NCI-H2171 treated with DMSO at 0.1 percent for 48 hours (cell line): ENCODE measurements at places on chromosomes 7 and 10.

- no peak for DNase-seq
These were observed 553 bp upstream of the ADD3 start for GRCh38 chr10:110007161-110007700.

DNA sequence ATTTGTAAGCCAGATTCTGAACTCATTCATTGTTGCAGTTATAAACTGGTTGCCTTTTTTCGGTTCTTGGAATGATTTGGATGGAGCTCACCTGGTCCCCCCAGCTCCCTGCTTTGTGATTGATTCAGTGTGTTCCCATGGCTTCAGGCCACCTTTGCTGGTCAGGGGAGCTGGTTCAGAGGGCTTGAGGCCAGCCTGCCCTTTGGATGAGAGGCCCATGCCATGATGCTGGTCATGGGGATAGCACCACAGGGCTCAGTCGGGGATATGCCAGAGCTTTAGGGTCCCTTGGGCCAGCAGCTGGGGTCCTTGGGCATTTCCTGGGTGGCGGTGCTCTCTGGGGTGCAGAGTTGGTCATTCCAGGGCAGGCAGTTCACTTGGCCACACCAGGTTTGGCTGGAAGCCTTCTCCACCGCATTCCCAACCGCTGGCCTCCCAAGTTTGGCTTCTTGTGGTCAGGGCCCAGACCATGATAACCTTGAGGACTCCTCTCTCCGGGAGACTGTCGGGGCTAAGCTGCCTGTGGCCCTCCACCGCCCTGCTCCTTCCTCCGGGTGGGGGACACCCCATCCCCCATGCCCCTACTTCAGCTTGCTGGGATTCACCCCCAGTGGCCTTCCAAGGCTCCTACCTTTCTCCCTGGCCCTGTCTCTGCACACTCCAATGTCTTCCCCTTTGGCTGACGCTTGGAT is 65.1 kb downstream of the MGMT start:
- DNase-seq = no peak

- peak; percentile 32 for DNase-seq
These were observed at the start of gene ADRA2A for GRCh38 chr10:111076682-111077478. Gene ADRA2A (plus strand): TSS chr10:111077029. CDS start chr10:111077997, 968 bp downstream.

DNA sequence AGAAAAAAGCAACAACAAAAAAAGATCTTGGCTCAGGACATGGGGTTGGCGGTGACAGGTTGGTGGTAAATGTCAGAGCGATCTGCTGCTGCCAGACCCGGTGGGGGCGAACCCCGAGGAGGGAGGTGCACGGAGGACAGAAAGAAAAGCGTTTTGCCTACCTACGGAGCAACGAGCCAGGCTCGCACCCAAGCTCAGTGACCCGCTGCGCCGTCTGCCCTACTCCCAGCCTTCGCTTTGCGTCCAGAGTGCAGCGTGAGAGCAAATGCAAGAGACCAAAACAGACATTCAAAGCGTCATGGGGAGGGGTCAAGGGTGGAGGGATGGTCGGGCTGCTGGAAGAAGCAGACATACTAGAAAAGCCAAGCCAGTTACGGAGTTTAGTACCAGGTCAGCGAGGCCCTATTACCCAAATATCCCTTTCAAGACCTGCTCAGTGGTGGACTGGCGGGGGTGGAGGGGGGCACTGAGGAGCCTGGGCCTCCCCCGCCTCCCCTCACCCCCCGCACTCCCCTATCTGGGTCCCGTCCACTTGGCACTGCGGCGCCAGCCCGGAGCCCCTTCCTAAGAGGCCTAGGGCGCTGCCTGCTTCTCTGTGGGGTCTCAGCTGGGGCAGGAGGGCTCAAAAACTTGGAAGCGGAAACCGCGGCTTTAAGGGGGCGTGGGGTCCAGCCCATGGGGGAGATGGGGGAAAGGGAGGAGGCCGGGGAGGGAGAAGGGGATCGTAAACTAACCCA is 66.9 kb downstream of the SLC29A4 start:
- DNase-seq = no peak

DNA sequence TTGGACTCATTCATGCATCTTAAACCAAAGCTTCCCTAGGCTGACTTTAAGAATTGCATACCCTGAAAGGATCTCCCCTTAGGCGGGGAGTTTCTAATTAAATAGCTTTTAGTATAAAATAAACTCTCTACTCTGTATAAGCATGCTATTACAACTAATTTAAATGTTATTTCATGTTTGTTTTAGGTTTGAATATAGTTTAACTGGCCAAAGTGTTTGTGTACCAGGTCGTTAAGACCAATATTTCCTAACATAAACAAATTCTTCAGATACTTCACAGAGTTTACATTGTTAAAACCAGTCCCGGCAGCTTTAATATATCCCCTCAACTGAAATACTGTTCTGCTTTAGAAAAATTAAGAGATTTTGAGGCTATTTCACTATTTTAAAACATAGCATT is 2.3 kb downstream of the GLI3 start:
- no peak for DNase-seq

- DNase-seq = no peak
These were observed 1.5 kb upstream of the FERD3L start for GRCh38 chr7:19146699-19147098.

- DNase-seq = no peak
These were observed 79.7 kb upstream of the KCNMA1 start for GRCh38 chr10:77717336-77717735.

DNA sequence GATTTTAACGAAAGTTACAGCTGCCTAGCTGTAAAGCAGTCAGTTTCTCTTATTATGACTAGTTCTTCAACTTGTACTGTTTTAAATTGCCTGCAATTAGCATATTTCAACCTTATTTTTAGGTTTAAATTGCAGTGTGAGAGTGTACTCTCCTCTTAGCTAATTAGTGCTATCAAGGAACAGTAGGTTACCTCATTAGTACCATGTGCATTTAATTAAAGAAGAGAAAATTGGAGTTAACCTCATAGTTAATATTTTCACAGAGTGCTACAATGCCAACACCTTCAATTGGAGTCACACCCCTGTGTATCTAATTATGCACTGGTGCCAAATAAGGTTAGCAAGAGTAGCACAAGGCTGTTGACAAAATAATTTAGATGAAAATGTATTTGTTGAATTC is 154.6 kb downstream of the FOXP2 start:
- DNase-seq = no peak

GRCh38 chr7:105924945-105925344 is 38.1 kb upstream of the CDHR3 start:
- DNase-seq = no peak

DNA sequence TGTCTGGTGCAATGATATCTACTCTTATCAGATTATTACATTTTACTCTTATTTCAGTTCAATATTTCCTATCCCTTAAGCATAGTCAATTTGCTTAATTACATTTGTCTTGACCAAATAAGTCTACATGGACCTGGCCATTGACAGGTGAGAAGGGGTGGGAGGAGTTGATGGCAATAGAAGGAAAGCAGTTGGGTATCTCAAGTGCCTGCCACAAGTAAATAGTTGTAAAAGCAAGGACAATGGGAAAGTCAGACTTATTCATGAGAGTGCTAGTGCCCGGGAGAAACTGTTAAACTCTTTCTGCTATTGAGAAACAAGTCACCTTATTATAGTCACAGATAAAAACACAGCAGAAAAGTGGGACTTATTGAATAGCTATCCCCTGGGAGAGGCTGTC is 32.4 kb upstream of the HGF start:
- DNase-seq = peak; percentile 6

- peak; percentile 94 for DNase-seq
These were observed at the start of gene MBLAC1 for GRCh38 chr7:100126931-100127865. Gene MBLAC1 (plus strand): TSS chr7:100126967. CDS start chr7:100127396, 429 bp downstream.

GRCh38 chr10:73908853-73909539 is 1.9 kb upstream of the PLAU start:
- DNase-seq = no peak

DNA sequence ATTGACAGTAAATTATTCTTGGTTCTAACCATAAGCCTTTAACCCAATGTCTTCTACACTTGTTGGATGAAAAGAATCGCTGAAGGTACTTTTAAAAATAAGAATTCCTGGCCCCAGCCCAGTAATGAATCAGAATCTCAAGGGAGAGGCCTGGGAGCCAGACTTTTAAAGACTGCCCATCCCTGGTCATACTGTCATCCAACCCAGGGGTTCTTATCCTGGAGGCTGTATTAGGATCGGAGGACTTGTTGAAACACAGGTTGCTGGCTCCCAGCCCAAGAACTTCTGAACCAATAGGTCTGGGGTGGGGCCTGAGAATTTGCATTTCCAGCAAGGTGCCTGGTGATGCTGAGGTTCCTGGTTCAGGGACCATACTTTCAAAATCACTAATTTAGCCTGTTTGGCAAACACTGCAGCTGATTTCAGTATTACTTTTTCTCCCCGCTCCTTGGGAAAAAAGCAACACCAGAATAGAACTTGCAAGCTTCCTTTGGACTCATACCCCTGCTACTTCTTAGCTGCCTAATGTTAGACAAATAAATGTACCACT is 79.5 kb upstream of the FAM133B start:
- no peak for DNase-seq

DNA sequence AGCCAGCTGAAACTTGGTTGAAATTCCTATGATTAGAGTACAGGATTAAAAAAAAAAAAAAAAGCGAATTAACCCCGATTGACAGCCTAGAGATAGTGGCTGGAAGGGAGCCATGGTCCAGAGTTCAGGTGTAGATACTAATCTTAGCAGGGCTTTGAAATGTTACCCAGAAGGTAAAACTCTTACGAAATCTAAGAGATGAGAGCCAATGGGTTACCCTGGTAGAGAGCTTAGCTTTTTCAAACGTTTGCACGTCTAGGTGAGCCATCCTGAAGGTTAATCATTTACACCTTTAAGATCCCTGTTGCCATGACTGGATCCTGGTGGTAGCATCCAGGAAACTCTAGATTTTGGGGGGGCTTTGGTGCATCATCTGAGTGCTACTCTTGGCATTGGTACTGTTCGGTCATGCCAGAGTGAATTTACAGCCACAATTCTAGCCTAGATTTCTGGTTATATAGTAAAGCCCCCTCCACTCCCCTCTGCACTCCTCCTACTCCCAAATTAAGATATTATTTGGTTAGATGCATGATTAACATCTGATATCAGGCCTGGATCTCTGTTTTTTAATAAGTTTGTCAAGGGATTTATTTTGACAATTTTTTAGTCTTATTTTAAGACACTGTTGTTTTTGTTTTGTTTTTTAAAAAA is 1.2 kb downstream of the AGFG2 start:
- peak; percentile 39 for DNase-seq

GRCh38 chr10:29146311-29147100 is 142.4 kb upstream of the LYZL1 start:
- no peak for DNase-seq

GRCh38 chr10:63766745-63767137 is 245.5 kb downstream of the REEP3 start:
- no peak for DNase-seq

- DNase-seq = no peak
These were observed 482.6 kb upstream of the MKI67 start for GRCh38 chr10:128608791-128609190.

DNA sequence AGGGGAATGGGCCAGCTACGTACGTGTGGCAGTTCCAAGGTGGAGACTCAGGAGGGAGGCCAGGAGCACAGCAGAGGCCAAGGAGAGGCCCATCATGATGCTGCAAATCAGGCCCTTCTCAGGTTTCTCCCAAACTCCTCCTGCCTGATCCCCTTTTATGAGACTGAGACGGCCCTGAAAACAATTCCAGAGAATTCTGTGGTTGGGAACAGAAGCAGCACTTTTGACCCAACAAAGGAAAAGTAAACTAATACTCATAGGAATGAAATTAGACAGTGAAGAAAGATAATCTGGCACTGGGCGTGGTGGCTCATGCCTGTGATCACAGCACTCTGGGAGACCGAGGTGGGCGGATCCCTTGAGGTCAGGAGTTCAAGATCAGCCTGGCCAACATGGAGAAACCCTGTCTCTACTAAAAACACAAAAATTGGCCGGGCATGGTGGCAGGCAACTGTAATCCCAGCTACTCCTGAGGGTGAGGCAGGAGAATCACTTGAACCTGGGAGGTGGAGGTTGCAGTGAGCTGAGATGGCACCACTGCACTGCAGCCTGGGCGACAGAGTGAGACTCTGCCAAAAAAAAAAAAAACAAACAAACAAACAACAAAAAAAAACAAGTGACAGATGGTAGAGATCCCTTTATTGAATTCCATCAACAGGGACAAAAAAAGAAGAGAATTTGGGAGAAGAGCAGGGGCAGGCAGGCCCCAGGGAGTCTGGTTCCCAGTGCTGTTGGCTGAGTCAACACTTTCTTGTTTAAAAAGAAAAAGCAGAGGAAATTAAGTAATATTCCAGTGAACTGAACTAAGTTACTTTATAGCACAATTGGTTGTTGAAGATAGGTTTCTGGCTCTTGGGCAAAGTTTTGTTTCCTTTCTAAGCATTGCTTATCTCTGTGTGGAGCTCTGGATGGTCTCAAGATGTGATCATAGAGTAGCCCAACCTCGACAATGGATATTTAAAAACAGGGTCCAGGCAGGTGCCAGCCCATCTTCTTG is at the start of gene CCL26:
Gene CCL26 (minus strand): TSS at position 131 of the 997 bp plus-strand sequence. CDS start 35 bp downstream, at position 96.
- peak; percentile 10 for DNase-seq

GRCh38 chr7:123865517-123866117 is 20.6 kb downstream of the HYAL4 start:
- peak; percentile 47 for DNase-seq

- no peak for DNase-seq
These were observed 244.9 kb downstream of the SKAP2 start for GRCh38 chr7:26619348-26619984.

DNA sequence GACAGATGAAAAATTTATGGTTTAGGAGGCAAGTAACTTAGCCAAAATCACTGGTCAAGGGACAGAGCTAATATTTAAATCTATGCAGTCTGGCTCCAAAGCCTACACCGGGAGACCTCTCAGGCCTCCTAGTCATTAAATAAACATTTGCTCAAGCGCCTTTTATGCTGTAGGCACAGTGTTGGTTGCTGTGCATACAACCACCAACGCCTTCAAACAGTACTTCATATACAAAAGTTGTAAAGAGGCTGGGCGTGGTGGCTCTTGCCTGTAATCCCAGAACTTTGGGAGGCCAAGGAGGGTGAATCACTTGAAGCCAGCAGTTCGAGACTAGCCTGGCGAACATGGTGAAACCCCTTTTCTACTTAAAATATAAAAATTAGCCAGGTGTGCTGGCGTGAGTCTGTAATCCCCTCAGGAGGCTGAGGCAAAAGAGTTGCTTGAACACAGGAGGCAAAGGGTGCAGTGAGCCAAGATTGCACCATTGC is 159.8 kb downstream of the MAGI2 start:
- no peak for DNase-seq

GRCh38 chr7:18393465-18394118 is 102.0 kb upstream of the HDAC9 start:
- DNase-seq = no peak

DNA sequence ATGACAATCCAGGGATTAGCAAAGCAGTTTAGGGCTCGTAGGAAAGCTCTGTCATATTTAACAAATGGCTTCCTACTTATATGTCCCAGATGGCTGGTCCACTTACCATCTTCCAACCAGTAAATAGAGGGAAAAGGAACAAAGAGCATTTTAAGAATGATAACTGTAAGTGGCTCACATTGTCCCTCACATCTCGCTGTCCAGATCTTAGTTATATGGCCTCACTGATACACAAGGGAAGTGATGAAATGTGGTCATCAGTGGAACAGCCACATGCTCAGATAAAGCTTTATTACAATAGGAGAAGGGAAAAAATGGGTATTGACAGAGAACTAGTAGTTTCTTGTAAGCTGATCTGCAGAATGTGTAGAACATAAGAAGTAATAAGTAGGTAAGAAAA is 35.8 kb downstream of the IQUB start:
- DNase-seq = no peak
